NB4 (cell line): ENCODE measurements at places on chromosomes 11 and 22.

DNA sequence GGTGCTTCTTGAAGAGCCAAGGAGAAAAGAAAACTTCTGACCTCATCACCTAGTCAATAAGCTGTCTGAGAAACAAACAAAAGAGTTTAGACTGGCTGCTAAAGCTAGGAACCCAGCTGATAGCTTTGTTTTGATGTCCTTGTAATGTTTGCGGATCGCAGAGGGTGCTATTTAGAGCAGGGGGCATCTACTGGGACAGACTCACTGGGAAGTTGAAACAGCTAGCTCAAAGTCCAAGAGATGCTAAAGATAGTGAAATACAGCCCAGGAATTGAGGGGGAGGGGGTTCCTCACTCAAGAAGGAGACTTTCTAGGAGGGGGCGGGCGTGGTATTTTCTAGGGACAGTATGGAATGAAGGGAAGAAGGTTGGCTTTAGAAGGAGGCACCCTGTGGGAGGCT is 18.9 kb downstream of the ZBTB16 start:
- DNase-seq: no peak

DNA sequence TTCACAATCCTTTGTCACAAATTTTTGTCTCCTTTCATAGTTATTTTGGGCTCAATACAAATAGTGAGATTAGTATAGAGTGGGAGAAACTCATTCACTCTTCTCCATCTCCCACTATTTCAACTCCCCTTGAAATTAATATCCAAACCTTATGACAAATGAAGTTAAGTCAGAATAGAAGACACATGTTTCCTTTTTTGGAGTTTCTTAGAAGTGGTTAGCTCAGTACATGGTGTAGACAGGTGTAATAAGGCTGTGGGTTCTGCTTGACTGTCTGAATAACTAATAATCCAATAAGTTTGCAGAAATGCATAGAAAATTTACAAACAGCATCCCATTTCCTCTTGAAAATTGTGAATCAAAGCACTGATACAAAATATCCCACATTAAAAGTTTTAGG is 10.8 kb upstream of the HSPA8 start:
- DNase-seq: no peak

GRCh38 chr22:27575348-27575747 is 226.2 kb downstream of the MN1 start:
- no peak for DNase-seq

- no peak for DNase-seq
These were observed 9.0 kb upstream of the RAG1 start for GRCh38 chr11:36558571-36559413.

DNA sequence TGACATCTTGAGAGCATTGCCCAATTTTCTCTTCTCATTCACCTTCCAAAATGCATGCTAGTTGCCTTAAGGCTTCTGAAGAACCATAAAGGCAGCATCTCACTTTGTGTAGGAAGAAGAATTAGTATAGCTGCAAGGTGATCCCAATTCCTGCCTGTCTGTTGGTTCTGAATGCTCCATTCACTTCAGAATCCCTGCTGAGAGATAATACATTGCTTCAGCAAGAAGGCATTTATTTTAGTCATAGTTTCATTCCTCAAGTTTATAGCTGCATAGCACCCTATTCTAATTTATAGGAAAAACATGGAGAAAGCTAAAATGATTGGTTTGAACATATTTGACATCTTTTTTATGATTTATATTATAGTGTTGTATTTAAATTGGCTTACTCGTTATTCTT is 181.3 kb downstream of the METTL15 start:
- DNase-seq: no peak

GRCh38 chr11:36409152-36409816 is 100.8 kb downstream of the TRAF6 start:
- peak; percentile 44 for DNase-seq

DNA sequence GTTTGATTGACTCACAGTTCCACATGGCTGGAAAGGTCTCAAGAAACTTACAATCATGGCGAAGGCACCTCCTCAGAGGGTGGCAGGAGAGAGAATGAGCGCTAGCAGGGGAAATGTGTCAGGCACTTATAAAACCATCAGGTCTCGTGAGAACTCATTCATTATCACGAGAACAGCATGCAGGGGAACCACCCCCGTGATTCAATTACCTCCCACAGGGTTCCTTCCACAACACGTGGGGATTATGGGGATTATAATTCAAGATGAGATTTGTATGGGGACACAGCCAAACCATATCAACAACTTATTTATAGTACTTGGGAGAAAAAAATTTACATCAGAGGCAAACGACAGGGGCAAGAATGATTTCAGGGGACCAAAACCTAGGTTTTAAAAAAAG is 3.0 kb downstream of the ME3 start:
- DNase-seq: no peak

DNA sequence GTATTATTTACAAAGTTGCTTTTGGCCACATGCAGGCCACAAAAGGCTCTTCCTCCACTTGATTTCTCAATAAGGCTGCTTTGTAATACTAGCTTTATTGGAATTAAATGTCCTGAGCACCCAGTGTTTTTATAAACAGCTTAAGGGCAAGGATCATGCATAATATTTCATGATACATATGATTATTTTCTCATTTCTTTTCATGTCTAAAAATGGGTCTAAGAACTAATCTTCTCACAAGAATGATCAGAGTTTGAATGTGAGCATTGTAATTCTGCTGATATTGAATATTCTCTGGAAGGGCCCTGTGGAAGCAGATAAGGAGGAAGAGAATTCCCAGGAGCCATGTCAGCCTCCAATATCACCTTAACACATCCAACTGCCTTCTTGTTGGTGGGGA is at the start of gene OR52K2:
TSS of gene OR52K2 (plus strand) at position 301 of the 400 bp plus-strand sequence. CDS start at position 346, 45 bp downstream.
- DNase-seq: no peak

- peak; percentile 70 for DNase-seq
These were observed 9.4 kb downstream of the BCL2L13 start for GRCh38 chr22:17647991-17648390.

GRCh38 chr22:22130953-22131608 is 113.5 kb upstream of the VPREB1 start:
- no peak for DNase-seq

DNA sequence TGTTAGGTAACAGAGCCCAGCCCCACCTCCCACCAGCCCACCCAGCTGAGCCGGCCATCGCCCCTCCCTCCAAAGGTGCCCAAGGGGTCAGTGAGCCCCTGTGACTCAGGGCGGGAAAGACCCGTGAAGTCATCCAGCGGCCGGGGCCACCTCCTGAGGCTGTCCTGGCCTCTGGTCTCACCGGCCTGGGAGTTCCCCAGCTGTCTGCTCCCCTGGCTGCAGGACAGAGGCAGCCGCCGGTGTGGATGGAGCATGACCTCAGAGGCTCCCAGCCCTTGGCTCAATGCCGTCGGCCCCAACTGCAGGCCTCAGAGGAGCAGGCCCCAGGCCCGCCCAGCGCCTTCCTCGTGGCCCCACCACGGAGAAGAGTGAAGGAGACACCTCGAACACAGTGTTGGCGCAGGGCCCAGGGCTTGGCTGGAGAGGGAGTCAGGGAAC is 28.7 kb downstream of the RPL3 start:
- no peak for DNase-seq

- peak; percentile 53 for DNase-seq
These were observed 219.6 kb downstream of the C11orf87 start for GRCh38 chr11:109641549-109641948.

GRCh38 chr11:66240781-66241136 is 27.7 kb upstream of the RAB1B start:
- no peak for DNase-seq

DNA sequence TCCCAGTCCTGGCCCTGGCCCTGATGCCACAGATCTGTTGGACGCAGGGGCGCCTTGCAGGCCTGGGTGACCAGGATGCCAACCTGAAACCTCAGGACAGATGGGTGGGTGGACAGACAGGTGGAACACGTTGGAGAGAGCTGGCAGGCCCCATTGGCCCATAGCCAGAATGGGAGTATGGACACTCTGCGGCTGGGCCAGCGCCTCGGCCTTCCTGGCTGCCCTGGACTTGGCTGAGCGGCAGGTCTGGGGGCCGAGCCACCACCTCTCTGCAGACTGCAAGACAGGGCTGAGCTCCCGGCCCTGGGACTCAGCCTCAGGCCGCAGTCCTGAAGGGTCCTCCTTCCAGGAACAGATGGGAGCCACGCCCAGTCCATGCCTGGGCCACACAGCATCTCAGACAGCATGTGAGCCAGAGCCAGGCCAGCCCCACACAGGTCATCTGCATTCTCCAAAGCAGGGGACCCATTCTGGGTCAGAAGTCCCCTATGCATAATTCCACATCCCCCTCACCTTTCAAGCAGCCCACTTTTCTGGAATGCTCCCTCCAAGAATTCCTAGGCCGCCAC is 14.1 kb downstream of the WNT7B start:
- DNase-seq: no peak

DNA sequence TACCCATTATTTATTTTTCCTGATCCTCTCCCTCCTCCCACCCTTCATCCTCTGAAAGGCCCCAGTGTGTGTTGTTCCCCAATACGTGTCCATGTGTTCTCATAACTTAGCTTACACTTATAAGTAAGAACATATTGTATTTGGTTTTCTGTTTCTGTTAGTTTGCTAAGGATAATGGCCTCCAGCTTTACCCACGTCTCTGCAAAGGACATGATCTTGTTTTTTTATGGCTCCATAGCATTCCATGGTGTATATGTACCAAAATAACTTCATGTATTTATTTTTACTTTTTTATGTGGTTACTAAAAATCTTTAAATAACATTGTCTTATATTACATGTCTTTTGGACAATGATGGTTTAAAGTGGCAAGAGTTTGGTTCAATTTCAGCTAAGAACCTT is 15.2 kb downstream of the PDGFD start:
- no peak for DNase-seq

DNA sequence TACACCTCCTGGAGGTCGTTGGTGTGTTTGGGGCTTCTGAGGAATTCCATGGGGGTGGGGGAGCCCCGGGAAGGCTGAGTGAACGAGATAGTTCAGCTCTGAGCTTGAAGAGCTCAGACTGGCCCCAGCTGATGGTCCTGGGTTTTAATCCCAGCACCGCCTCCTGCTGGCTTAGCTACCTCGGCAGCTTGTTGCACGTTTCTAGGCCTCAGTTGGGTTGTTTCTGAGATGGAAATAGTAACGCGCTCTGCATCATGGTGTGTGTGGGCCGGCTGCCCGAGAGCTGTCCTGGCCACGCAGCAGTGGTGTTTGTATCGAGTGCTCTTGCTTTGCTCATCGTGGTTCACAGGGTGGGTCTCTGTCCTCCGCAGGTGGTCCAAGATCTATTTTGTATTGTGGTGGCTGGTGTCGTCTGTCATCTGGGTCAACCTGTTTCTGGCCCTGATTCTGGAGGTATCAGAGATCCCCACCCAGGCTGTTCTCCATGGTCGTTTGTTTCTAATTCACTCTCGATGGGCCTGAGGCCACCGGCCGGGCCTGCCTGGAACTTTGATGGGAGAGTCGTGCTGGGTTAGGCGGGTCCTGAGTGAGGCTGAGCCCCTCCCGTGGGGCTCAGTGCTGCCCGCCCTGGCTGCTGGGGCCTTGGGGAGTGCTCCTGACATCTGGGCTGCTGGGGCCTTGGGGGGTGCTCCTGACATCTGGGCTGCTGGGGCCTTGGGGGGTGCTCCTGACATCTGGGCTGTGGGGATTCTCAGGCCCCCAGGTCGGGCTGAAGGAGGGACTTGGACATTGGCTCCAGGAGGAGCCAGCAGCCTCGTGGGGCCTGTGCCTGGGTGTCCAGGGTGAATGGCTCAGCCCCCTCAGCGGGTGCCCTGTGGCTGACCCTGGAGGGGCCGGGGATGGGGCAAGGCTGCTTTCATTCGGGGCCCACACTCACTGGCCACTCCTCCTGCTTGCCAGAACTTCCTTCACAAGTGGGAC is 37.7 kb downstream of the TPCN2 start:
- peak; percentile 56 for DNase-seq

- peak; percentile 77 for DNase-seq
These were observed 148.9 kb downstream of the TENM4 start for GRCh38 chr11:79291948-79292347.

DNA sequence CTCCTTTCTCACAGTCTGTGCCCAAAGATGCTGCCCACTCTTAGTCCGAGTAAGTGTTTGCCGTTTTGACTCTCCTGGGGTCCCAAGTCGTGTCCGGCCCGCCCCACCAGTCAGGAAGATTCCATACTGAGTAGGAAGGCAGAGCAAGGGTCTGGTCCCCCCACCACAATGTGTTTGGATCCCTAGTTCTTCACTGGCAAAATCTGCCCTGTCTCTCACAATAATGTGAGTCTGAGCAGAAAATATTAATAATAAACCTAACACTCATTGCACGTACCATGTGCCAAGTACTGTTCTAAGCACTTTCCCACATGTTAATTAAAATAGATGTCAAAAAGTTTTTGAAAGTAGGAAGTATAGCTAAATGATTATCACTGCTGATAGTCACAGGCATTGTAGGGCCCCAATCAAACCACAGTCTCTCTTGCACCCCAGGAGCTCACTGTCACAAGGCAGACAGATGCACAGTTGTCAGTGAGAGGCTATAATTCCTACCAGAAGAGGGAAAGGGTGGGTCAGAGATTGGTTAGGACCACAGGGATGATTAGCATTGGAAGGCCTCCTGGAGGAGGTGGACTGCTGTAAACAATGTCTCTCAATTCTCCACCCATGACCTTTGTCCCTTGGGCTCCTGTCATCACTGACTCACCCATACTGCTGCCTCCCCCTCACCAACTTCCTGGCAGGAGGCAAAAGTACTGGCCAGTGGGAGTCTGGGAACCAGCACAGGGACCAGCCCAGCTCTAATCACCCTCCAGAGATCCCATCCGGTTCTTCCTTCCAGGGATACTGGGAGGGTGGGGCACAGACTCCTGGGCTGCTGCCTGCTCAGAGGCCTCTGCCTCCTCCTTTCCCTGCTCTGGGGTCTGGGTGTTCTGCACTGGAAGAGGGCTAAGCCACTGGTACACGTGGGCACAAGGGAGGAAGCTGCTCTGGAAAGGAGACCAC is 1.0 kb upstream of the POLD4 start:
- DNase-seq: peak; percentile 83

DNA sequence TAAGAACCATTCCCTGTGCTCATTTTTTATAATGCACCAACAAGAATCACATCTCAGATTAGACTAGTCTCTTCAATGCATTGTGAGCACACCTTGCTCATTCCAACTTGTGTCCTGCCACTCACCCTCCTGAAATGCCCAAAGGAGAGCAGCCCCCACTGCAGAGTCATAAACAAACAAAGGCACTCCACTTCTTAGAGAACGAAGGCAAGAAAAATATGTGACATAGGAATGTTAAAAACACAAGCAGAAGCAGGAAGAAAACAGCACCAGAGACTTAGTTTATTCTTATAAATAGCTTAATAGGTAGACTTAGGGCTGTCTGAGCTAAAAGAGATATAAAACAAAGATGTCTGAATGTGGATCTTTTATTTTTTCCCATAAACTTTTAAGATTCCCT is 57.2 kb downstream of the GUCY1A2 start:
- DNase-seq: no peak

- no peak for DNase-seq
These were observed 148.7 kb downstream of the LUZP2 start for GRCh38 chr11:24645563-24645962.
